ENCODE measurements at places on chromosomes 11 and 22.
A peak's percentile ranks its signal among the peaks of the same experiment; 100 is the strongest.

DNA sequence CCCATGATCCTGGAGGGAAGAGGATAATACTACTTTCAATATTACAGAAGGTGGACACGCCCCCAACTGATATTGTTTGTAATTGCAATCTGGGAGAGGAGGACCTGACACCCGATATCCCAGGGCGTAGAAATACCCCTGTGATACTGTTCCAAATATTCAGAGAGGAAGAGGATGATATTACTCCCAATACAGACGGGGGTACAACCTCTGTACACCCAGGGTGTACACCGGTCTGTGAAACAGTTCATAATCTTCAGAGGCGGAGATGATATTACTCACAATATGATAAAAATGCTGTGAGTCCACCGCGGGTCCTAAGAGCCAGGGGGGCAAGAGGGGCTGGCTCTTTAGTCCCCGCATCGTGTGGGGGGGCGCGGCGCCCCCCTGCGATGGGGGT, 57.2 kb upstream of the ALDH3B2 start:
- no peak for DNase-seq

DNA sequence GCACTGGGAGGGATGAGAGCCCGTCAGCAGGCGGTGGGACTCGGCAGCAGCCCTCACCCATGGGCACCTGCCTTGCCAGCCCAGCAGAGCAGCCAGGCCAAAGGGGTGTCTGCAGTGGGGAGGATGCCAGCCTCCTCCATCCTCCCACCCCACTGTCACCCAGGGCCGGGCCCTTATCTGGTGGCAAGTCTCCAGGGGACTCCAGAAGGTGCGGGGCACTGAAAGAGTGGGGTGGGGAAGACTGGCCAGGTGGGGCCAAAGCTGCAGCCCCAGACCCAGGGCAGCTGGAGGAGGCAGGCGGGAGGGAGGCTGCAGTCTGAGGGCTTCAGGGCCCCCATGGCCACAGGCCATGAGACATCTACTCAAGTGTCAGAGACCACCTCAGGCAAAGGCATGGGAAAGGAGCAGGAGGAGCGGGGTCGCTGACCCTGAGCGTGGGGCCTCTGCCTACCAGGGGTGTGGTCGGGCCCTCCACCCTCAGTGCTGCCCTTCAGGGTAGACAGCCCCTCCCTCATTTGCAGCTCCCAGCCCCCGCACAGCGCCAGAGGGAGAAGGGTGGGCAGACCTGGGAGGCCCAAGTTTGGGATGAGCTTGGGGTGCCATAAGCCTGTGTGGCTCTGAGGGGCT, 3.5 kb downstream of the DGCR6L start:
- no peak for DNase-seq

- DNase-seq: no peak
These were observed 12.1 kb downstream of the DUSP18 start for GRCh38 chr22:30655532-30655931.

DNA sequence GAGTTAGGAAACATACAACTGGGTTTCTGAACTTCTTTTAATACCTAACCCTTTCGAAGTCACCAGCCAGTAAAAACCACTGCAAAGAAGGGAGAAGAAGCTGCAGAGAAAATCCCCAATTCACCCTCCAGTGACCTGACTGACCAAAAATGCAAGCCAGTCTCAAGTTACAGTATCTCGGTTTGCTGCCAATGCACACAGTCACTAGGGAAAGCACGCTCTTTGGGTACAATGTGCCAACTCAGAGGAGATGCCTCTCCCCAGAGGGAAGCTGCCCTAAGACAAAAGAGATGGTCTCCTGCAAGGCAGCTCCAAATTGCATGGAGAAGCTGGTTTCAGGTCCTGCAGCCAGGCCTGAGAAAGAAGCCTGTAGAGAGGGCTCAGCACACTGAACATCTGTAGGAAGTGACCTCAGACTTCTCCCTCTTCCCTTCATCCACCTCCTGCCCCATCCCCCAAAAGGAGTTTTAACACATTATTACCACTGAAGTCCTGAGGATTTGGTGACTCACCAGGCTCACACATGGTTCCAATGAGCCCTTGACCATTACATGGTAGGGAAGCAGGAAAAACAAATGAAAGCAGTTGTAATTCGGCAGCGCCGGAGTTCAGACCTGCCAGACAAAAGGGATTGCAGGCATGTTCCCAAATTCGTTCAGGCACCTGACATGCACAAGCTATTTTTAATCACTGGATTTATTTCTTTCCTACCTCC, 90.1 kb downstream of the ETS1 start:
- peak; percentile 83 for DNase-seq

DNA sequence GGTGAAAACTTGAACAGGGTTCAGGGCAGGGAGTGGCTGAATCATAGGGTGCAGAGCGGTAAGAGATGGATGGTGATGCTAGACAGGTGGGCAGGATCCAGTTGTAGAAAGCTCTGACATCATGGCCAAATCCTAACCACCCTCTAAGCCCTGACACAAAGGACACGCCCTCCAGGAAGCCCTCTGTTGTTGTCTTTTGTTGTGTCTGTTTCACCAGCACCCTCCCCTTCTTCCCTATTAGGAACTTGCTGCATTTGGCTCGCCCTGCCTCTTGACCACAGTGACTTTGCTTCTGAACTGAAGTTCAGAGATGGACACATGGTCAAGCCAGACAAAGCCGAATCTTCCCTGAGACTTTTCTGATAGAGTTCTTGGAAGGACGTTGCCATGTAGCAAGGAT, 14.2 kb upstream of the APOL6 start:
- DNase-seq: no peak

- DNase-seq: no peak
These were observed 9.4 kb downstream of the LHFPL7 start for GRCh38 chr22:24937114-24937513.

DNA sequence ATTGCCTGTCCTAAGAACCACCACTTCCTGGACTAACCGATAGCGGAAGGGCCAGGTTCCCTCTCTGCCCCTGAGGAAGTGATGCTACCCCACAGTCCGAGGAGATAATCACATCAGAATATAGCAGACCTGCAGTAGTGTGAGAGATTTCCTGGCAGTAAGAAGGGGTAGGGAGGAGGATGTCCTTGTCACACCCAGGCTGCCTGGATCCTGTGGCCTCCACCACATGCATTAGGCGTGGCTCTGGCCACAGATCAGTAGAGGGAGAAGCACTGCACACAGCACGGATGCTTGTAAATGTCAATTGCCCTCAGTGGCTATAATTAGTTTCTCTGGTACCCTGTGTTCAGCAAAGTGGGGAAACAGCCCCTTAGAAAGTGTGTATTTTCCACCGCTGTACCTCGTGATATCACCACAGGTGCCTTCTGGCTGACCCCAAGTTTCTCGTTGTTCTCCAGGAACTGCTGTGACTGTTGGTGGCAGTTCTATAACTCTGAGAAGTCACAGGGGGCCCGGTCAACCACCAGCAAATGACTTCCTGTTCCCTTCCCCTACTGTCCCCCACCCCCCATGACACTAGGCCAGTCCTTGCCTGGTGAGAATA, 61.8 kb downstream of the UBASH3B start:
- DNase-seq: no peak

- DNase-seq: no peak
These were observed 30.7 kb downstream of the PDE2A start for GRCh38 chr11:72643547-72643946.

DNA sequence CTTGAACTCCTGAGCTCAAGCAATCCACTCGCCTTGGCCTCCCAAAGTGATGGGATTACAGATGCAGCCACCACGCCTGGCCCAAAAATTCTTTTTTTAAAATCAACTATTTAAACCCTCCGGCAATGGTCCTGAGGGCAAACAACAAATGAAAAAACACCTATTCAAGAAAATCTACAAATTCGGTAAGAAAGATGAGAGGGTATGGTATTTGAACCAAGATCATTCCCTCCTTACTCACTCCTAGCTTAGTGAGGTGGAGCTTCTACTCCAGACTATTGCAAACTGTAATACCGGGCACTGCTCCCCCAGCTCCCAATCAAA, 2.1 kb downstream of the NF2 start:
- no peak for DNase-seq

DNA sequence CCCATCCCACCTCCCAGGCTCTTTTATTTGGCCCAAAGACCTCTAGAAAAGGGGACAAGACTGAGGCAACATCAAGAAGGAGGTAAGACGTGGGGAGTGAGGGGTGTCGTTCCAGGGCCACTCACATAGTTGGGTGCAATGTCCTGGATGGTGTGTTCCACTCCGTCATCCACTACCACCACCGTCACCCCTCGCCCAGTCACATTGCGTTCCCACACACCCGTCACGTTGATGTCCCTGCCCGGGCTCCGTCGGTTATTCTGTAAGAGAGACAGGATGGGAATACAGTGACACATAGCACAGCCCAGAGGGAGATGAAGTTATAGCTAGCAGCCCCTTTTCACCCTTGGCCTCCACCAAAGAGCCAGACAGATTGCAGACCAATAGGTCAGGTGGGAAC, 3.8 kb downstream of the PCSK7 start:
- no peak for DNase-seq

DNA sequence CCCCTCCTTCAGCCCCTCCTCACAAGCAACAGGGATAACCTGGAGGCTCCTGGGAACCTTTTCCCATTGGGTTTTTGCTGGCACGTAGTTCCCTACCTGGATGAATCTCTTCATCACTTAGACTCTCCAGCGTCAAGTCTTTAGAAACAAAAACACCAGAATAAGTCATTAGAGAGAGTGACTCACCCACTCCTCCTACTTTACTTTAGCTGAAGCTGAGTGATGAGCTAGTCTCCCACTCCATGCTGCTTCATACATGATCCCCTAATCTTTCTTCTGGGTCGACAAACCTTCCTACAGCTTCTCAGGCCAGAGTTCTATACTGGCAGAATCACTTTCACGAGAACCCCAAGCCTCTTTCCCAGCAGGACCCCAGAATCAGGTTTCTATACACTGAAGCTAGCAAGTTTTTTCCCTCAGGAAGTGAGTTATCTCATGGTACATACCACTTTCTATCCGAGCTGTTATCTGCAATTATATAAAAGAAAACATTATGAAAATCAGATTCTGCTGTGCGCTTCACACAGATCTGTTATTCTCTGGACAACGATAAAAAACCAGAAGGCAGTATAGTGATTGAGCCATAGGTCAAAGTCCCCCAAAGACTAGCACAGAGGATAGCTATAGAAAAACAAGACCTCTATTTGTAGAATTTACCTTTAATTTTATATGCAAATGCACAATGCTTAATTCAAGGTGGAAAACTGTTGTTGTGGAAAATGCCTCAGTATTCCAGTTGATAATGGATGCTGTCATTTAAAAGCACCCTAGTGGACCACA, 18.7 kb downstream of the DRICH1 start:
- no peak for DNase-seq

DNA sequence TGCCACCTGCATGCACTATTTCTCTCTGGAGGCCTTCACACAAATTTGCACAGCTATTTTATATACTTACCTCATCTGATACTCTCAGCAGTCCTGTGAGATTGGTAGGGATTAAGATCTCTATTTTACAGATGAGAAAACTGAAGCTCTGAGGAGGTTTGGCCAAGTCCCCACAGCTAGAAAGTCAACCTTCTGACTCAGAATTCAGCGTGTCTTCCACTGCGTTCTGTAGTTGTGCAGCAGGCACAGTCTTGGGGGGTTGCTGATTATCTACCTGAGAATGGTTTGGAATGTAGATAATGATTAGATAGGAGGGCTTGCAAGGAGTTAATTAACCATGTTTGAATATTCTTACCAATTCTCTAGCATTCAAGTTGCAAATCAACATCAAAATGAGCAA, 2.5 kb upstream of the SORL1 start:
- DNase-seq: no peak

DNA sequence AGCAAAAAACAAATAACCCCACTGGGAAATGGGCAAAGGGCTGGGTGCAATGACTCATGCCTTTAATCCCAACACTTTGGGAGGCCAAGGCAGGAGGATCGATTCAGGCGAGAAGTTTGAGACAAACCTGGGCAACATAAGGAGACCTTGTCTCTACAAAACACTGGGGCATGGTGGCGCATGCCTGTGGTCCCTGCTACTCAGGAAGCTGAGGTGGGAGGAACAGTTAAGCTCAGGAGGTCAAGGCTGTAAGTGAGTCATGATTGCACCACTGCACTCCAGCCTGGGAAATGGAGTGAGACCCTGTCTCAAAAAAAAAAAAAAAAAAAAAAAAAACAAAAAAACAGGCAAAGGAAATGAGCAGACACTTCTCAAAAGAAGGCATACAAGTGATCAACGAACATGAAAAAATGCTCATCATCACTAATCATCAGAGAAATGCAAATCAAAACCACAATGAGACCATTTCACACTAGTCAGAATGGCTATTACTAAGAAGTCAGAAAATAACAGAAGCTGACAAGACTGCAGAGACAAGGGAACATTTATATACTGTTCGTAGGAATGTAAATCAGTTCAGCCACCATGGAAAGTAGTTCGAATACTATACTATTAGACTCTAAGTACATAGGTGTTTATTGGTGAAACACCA, 48.2 kb upstream of the SMCO4 start:
- no peak for DNase-seq

GRCh38 chr11:59053387-59053786, 32.7 kb upstream of the GLYATL1B start:
- peak; percentile 7 for DNase-seq

DNA sequence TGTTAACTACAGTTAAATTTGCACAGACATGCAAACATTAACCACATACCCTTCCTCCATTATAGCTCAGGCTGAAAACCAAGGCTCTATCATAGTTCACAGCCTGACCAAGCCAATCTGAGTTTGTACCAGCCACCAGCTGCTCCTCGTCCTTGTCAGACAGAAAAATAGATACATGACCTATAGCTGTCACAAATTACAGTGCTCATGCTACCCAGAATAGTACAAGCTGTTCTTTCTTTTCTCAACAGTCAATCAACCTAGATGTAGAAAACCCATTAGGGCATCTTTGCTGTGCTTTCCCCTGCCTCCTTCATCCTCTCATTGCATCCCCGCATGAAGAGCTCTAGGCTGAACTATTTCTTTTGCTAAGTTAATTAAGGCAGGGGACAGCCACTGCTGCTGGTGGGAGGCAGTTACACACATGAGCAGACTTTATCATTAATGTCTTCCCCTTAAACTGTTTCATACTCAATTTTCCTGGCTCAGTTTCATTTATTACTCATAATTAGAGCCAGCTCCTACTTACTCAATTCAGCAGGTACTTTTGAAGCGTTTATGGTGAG, 148.3 kb downstream of the TRPC6 start:
- no peak for DNase-seq

- no peak for DNase-seq
These were observed 1.6 kb upstream of the DDX10 start for GRCh38 chr11:108663154-108663877.
